Activated CD4-positive, alpha-beta T cell treated with anti-CD3 and anti-CD28 coated beads, Interleukin-2, amount 50 U/mL, for 16 hours (primary cell): ENCODE measurements at places on chromosomes 4 and X.

- DNase-seq, result no peak
Measured at GRCh38 chrX:132855780-132856341, 102.6 kb downstream of the HS6ST2 start.

GRCh38 chrX:123899701-123900100 lies 39.8 kb downstream of the XIAP start:
- no peak for DNase-seq

GRCh38 chr4:2135083-2135482 lies 76.0 kb downstream of the NAT8L start:
- DNase-seq, result peak; percentile 18

- no peak for DNase-seq
Measured at GRCh38 chrX:31268359-31268758, 196.5 kb upstream of the FTHL17 start.

- no peak for DNase-seq
Measured at GRCh38 chr4:56703378-56703777, 22.3 kb upstream of the HOPX start.

DNA sequence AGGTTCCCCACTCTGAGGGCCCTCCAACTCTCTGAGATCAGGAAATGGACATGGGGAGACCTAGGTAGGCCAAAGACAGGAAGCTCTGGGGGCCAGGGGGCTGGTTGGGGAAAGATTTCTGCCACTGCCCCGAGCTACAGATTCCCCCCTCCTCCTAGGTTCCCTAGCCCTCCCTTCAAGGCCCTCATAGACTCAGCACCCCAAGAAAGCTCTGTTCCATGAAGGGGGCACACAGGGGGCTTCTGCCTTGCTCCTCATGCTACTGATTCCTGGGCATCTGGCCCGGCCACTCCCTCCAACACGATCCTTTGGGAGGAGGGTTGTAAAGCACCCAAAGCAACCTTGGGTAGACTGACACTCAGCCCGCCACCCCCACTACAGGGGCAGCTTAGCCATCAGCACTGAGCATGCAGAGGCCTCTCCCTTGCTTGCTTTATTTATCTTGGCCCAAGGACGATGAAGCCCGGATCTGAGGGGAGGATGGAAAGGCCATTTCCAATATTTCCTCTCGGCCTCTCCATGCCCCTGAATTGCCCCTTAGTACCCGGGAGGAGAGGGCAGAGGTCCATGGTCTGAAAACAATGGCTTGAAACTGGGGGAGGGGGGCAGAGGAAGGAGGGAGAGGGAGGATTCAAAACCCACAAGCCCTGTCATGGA lies 146.7 kb downstream of the PJA1 start:
- no peak for DNase-seq

GRCh38 chr4:23135792-23136645 lies 443.3 kb downstream of the GBA3 start:
- peak; percentile 33 for DNase-seq

DNA sequence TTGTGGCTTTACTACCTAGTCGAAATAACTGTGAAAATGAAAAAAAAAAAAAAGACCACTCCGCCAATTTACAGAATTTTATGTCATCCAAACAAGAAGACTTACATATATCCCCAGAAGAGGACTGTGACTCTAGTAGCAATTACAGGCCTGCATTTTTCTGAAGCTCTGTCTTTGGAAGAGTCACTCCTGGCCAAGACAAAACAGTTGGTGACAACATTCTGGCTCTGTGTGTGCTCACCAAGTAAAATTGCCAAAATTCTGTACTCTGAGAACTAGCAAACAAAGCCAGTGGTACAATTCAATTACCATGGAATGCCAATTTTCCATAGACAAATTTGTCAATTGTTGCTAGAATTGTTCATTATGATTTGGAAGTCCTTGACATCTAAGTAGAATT lies 311.1 kb downstream of the PDGFC start:
- no peak for DNase-seq

GRCh38 chr4:3674479-3674851 lies 91.7 kb upstream of the ADRA2C start:
- no peak for DNase-seq

DNA sequence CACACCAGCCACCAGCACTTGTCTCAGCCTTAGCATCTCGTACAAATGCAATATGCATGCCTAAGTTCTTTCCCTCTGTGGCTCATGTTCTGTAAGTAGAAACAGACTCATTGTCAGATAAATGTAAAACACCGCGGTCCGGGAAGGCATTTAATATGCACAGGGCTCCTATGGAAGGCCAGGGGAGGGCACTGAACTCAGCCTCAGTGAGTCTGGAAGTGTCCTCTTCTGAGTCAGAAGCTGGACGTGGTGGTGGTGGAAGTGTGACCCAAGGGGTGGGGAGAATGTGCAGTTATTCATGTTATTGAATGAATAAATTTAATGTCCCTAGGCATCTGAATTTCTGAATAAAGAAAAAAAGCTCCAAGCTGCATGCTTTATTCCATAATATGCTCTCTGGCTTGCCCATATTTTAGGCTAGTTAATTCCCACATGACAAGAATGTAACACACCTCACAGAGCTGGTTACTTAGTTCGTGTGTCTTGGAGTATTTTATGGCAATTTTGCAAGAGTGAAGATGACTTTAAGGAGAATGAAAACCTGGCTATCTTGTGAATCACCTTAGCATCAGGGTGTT lies 193.1 kb upstream of the GATB start:
- no peak for DNase-seq

DNA sequence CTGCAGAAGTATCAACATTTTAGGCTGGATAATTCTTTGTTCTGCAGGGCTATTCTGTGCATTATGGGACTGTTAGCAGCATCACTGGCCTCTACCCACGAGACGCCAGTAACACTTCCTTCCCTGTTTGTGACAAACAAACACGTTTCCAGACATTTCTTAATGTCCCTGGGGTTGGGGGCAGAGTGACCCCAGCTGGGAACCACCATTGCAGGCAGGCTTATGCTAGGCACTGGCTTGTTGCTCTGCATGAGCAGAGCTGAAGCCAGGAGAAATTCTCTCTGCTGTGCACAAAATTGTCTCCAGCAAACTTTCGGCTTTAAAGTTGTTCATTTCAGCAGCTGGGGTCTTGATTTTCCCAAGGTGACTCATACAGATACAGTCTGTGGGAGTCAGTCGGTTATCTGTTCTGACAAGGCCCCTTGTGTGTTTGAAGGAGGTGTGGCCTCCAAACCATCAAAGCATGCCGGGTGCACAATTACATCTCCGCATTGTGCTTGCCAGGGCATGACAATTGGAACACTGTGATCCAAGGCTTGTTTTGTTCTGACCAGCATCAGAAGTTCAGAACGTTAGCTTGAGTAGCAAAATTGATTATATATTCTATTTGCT lies 156.4 kb upstream of the BOD1L1 start:
- DNase-seq, result no peak

- no peak for DNase-seq
Measured at GRCh38 chr4:73663576-73663975, 43.3 kb upstream of the RASSF6 start.

DNA sequence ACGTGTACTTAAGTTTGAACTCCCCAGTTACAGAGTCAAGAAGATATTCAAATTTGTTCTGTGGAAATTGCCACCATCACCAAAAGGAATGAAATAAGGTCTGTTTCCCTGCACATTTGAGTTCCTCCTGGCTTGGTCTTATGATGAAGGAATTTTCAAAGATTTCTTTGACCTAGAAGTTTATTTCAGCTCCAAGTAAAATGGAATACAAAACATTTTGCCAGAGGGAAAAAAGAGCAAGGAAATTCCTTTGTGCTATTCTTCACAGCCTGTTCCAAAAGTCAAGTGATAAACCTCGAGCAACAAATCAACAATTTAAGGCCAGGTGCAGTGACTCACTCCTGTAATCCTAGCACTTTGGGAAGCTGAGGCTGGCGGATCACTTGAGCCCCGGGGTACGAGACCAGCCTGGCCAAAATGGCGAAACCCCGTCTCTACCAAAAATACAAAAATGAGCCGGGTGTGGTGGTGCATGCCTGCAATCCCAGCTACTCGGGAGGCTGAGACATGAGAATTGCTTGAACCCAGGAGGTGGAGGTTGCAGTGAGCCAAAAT lies 3.4 kb downstream of the NKRF start:
- DNase-seq, result no peak

- DNase-seq, result no peak
Measured at GRCh38 chr4:71584585-71584984, 199.3 kb downstream of the GC start.

DNA sequence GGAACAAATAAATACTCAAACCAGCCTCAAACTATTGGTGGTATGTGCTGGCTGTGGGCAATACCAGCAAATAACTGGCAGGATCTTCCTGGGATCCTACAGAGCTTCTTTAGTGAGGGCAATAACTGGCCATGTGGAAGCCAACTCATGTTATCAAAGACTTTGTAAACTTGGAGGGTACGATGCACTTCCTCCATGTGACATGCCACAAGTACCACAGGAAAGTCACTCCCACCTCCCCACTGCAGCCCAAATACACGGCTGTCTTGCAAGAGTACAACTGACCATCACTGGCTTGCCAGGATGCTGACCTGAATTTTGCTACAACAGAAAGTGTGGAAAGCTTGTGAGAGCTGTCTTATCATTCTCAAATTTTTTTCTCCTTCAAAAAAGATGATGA lies 93.3 kb upstream of the MAML3 start:
- no peak for DNase-seq

DNA sequence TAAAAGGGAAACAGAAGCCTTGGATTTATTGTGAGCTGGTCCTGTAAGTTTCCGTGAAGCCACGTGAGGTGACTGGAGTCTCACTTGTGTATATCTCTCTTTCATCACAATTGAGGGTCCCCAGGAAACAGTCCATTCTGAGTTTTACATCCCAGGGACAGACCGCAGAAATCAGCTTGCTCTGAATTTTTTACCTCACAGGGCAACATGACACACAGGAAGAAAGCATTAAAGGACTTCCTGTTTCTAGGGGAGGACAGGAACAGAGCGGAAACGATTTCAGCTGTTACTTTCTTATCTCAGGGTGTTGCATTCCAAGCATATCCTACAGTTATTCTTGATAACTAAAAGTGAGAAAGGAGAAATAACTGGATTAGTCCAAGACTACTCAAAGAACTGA lies 553.5 kb downstream of the TRAM1L1 start:
- peak; percentile 5 for DNase-seq

DNA sequence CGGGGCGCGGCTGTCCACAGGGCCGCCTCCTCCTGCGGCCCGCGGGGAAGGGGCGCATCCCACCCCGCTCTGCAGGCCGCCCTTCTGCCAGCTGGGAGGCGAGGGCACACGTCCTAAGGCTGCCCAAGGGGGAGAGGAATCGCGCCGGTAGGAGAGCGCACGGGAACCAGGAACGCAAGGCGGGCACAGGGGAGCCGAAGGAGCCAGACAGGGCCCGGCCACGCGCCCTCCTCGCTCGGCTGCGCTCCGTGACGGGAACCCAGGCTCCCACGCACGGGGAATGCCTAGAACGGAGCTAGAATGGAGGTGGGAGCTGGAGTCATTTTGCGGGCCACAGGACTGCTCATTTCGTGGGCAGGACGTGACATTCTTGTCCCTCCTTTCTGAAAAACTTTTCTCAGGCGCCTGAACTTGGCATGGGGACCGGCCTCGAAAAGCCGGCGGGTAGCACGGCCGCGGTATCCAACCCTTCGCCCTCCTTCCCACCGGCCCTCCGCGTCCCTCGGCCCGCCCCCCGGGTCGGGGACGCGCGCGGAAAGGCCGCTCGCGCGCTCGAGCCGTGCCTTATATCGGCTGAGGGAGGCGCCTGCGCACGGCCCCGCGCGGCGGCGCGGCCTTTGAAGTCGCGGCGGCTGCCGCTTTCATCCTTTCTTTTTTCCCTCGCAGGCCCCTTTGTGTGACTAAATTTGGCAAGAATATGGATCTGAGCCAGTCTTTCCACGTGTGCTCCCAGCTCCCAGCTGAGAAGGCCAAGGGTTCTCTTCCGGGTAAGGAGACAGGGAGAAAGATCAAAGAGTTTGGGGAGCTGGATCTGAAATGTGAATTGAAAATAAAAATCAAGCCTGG lies 4.2 kb upstream of the LEF1 start:
- peak; percentile 62 for DNase-seq

GRCh38 chr4:158936238-158936637 lies 166.6 kb upstream of the RAPGEF2 start:
- no peak for DNase-seq

DNA sequence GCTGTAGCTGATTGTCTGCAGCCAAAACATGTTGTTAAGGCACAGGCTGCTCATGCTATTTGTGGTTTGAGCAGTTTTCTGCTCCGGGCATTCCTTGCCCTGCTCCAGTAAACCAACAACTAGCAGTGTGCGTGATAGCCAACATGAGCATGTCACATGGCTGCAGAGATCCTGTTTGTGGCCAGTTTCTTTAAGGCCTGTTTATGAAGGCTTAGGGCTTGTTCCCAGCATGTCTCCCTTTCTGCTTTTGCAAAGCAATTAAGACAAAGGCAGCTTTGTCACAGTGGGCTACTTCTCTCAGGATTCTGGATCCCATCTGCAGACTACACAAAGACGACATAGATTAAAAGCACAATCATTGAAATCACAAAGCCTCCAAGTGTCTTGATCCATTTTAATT lies 160.5 kb downstream of the ZNF518B start:
- DNase-seq, result no peak

DNA sequence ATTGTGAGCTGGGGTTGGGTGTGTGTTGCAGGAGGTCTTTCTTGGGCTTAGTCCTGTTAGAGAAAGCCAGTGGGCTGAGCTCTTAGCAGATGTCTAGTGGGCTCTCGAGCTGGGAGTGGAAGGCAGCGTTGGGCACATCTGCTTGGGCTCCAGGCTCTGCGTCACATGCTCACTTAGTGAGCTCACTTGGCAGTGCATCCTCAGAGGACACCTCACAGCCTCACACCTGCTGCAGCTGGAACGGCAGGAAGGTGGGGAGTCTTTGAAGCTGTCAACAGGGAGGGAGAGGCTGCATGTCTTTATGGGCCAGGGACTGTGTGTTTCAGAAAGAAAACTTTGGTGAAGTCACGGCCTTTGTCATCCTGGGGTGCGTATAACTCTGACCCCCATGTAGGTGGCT lies 82.2 kb downstream of the PSAPL1 start:
- no peak for DNase-seq

DNA sequence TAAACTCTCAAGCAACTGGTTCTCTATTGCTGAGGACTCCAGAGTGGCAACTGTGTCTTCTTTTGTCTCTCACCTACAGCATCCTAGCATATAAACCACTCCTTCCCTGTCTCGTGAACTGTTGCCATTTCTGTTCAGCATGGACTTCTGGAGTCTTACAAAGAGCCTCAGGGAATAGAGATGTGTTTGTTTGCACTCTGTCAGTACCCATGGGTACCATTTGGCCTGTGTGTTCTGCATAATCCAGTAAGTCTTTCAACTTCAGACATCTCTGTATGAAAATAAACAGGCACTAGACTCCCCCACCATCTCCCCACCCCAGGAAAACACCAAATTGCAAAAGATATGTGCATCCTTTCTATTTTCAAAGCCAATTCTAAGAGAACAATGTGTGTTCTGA lies 1351.6 kb upstream of the PABPC4L start:
- DNase-seq, result no peak

DNA sequence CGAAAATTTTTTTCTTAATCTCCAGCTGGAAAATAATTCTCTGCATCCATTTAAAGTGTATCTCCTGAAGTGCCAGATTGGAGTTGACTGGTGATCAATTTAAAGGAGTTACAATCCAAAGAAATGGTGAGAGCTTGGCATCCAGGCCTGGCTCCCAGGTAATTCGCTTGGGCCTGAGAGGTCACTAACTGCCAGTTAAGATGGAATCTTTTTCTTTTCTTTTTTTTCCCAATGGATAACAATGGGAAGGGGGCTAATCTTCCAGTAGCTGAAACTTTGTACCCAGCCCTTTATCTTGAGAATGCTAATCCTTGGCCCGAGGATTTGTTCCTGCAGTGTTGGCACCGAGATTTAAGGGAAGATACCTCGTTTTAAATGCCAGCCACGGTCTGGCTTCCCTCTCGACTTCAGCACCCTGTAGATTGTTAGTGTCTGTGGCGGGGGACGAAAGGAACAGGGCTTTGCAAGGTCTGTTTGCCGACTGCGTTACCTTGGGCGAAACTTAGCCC lies 13.3 kb upstream of the PITX2 start:
- DNase-seq, result no peak
